Trophoblast cell (in vitro differentiated cells and primary cell): ENCODE measurements at places on chromosomes 3 and 15.
A peak's percentile ranks its signal among the peaks of the same experiment; 100 is the strongest.

- H3K27me3 ChIP-seq: no peaks in the 10 kb centered on the region
- no peak overlapping the region for H3K4me3 ChIP-seq
- H3K36me3 ChIP-seq: no peaks in the 10 kb centered on the region
Measured at GRCh38 chr15:65857718-65858402, 11.4 kb upstream of the RAB11A start.

DNA sequence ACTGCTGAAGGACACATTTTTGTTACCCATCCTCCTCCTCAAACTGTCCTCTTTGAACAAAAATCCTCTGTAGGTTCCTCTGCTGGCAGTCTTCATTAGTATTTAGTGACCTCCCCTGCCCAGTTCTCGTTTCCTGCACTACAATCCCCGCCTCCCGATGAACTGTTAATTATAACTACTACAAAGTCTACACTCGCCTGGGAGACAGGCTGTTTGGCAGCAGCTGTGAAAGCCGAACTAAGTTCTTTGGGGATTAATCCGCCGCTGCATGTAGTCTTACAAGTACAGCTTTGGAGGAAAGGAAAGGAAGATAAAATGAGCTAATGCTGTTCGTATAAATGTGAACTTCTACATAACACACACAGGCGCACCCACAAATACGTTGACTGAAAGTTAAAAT is 160.0 kb upstream of the WNT5A start:
- no peaks in the 10 kb centered on the region for H3K27me3 ChIP-seq
- H3K36me3 ChIP-seq: no peaks in the 10 kb centered on the region
- no peak for DNase-seq
- H3K4me1 ChIP-seq: no peaks in the 10 kb centered on the region

- H3K4me3 ChIP-seq: no peak overlapping the region
- DNase-seq: no peak
- no peaks in the 10 kb centered on the region for H3K4me1 ChIP-seq
- H3K36me3 ChIP-seq: no peaks in the 10 kb centered on the region
- no peak overlapping the region for H3K27ac ChIP-seq
- H3K27me3 ChIP-seq: no peaks in the 10 kb centered on the region
Measured at GRCh38 chr3:2599471-2599870, 500.8 kb downstream of the CNTN4 start.

DNA sequence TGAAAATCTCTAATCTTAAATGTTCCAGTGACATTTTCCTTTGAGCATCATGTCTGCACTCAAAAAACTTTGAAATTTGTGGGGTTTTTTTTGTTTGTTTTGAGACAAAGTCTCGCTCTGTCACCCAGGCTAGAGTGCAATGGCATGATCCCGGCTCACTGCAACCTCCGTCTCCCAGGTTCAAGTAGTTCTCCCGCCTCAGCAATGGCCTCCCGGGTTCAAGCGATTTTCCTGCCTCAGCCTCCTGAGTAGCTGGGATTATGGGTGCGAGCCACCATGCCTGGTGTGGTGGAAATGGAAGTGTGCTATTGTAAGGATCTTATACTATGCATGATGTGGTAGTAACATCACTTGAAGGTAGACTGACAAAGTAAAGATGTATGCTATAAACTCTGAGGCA is 42.5 kb downstream of the TKT start:
- no peak overlapping the region for H3K27ac ChIP-seq
- no peaks in the 10 kb centered on the region for H3K4me1 ChIP-seq
- no peak overlapping the region for H3K4me3 ChIP-seq
- no peaks in the 10 kb centered on the region for H3K27me3 ChIP-seq
- no peak for DNase-seq
- no peaks in the 10 kb centered on the region for H3K36me3 ChIP-seq

GRCh38 chr3:71931922-71932321 is 147.0 kb upstream of the PROK2 start:
- no peaks in the 10 kb centered on the region for H3K36me3 ChIP-seq
- no peak for DNase-seq
- H3K27ac ChIP-seq: no peak overlapping the region
- H3K4me3 ChIP-seq: no peak overlapping the region
- H3K4me1 ChIP-seq: no peaks in the 10 kb centered on the region

DNA sequence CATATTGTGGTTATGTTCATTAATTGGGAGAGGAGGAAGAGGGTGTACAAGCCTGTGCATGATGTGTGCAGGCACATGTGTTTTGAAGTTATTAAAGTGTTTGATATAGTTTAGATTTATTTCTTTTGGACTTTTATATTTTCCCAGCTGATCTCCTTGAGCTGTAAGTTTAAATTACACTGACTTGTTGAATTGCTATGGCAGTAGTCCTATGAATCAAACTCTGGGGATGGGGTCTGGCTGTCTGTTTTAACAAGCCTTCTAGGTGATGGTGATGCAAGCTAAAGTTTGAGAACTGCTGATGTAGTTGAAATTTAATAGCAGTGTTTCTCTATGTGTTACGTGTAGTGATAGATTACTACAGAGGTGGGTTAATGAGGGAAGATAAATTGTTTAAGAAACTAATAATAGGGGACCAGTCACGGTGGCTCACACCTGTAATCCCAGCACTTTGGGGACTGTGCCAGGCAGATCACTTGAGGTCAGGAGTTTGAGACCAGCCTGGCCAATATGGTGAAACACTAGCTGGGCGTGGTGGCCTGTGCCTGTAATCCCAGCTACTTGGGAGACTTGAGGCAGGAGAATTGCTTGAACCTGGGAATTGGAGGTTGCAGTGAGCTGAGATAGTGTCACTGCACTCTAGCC is 7.0 kb downstream of the ARIH1 start:
- DNase-seq: no peak
- peaks cover 4% of the 10 kb centered on the region for H3K4me1 ChIP-seq
- peaks cover 15% of the 10 kb centered on the region for H3K36me3 ChIP-seq
- H3K27ac ChIP-seq: no peak overlapping the region

DNA sequence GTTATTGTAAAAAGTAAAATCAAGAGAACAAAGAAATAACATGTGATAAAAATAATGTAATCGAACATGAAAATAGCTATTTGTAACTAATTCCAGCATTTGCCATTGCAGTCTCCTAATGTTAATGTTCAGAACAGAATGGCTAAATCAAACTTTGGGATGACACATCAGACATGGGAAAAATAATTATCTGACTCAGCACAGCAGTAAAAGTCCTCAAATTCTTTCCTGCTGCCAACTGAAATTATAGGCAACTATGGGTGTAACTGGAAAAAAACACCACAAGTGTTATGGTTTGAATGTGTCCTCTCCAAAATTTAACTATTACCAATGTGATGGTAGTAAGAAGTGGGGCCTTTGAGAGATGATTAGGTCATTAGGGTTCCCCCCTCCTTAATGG is 446.7 kb downstream of the C3orf38 start:
- no peaks in the 10 kb centered on the region for H3K36me3 ChIP-seq
- no peaks in the 10 kb centered on the region for H3K27me3 ChIP-seq
- H3K27ac ChIP-seq: no peak overlapping the region
- no peaks in the 10 kb centered on the region for H3K4me1 ChIP-seq
- no peak overlapping the region for H3K4me3 ChIP-seq

- H3K4me1 ChIP-seq: peaks cover 2% of the 10 kb centered on the region
- no peaks in the 10 kb centered on the region for H3K27me3 ChIP-seq
- DNase-seq: peak; percentile 38
- no peaks in the 10 kb centered on the region for H3K36me3 ChIP-seq
- no peak overlapping the region for H3K4me3 ChIP-seq
- peak overlapping the region; percentile 52 for H3K27ac ChIP-seq
Measured at GRCh38 chr3:190003681-190004123, 117.0 kb downstream of the P3H2 start.

GRCh38 chr3:123105201-123106189 is 38.7 kb downstream of the PDIA5 start:
- no peaks in the 10 kb centered on the region for H3K27me3 ChIP-seq
- H3K4me1 ChIP-seq: peaks cover 45% of the 10 kb centered on the region
- H3K36me3 ChIP-seq: peaks cover 46% of the 10 kb centered on the region
- no peak for DNase-seq

DNA sequence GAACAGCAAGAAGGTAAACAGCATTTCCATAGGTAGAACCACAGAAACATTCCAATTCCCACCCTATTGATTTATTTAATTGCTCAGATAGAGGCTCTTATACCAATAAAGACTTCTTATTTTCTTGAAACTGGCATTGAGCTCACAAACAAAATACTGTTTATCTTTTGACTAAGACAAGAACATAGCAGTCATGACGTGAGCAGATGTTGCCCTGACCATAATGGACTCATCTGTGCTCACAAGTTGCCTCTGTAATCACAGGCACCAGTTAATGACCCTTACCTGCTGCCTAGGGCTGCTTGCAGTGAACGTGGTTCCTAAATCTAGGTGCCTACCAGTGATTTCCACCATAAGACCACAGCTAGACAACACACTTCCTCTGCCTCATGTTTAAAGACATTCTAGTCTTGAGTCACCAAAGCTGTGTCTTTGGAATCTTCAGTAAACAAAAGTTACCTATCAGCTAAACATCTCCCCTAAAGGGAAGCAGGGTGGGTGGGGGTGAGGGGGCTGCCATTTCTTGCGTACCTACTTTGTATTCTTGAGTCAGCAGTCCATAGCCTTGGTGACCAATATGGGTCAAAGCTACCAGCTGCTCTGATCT is 2.1 kb downstream of the FYCO1 start:
- H3K27ac ChIP-seq: no peak overlapping the region
- H3K4me1 ChIP-seq: no peaks in the 10 kb centered on the region
- no peaks in the 10 kb centered on the region for H3K36me3 ChIP-seq
- DNase-seq: no peak
- H3K4me3 ChIP-seq: no peak overlapping the region
- no peaks in the 10 kb centered on the region for H3K27me3 ChIP-seq

GRCh38 chr3:39212665-39213064 is 20.3 kb upstream of the XIRP1 start:
- H3K27me3 ChIP-seq: no peaks in the 10 kb centered on the region
- peaks cover 11% of the 10 kb centered on the region for H3K4me1 ChIP-seq
- H3K27ac ChIP-seq: no peak overlapping the region
- no peak overlapping the region for H3K4me3 ChIP-seq

DNA sequence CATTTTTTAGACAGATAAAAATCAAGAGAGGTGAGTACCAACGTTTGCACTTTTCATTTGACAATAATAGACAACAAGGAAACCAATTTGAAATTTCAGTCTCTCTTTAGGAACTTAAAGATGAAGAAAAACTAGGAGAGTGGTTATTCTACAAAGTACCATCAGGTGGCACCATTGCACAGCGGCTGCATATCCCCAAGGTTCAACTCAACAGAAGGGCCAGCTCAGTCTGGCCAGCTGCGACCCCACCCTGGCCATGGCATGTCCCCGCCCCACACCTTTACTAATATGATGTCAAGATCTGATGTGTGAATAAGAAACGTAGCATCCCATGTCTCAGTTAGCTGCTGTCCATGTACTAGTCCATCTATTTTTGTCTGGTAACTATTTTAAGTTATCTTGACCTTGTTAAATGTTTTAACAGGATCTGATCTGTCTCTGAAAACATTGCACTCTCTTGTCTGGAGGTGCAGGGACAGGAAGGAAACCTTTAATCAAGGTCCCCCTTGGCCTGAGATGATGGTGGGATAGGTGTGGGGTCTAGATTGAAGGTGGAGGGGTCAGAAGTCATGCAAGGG is 35.5 kb upstream of the CGNL1 start:
- H3K27ac ChIP-seq: no peak overlapping the region
- no peak overlapping the region for H3K4me3 ChIP-seq
- DNase-seq: peak; percentile 81
- H3K27me3 ChIP-seq: no peaks in the 10 kb centered on the region
- peaks cover 2% of the 10 kb centered on the region for H3K4me1 ChIP-seq

DNA sequence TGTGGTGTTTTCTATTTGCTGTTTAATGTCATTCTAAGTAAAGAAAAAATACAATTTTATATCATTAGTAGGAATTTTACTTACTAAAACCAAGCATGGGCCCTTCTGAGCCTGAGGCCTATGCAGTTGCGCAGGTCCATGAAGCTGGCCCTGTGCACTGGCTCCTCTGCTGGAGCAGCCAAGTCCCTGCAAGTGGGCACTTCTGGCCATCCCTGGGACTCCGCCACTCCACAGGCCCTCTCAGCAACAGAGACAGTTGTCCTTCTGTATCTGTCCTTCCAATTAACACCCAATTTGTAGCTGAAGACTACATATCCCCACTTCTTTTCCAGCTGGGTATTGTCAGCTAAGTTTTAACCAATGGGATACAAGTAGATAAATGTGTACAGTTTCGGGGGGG is 49.9 kb upstream of the RYK start:
- no peak overlapping the region for H3K4me3 ChIP-seq
- H3K27me3 ChIP-seq: no peaks in the 10 kb centered on the region
- H3K27ac ChIP-seq: no peak overlapping the region
- H3K4me1 ChIP-seq: peaks cover 4% of the 10 kb centered on the region
- no peaks in the 10 kb centered on the region for H3K36me3 ChIP-seq
- no peak for DNase-seq

GRCh38 chr3:108152274-108152673 is 61.4 kb upstream of the CD47 start:
- no peak overlapping the region for H3K4me3 ChIP-seq
- H3K27ac ChIP-seq: no peak overlapping the region
- no peaks in the 10 kb centered on the region for H3K27me3 ChIP-seq
- DNase-seq: no peak

DNA sequence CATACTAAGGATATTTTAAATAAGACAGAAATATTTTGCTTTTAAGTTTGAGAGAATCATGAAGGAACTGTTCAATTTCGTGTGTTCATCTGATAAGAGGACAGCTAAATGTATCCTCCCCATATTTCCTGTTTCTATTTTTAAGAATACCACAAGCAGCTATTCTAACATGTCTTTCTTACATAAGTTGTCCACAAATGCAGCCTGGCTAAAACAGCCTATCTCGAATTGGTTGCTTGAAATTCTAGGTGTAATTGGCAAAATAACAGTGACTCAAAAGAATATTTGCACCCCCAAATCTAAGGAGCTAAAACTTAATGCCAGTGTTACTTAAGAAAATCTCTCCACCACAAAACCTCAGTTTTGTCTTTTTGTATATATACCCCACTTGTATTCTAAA is 35.0 kb downstream of the BTLA start:
- no peaks in the 10 kb centered on the region for H3K27me3 ChIP-seq
- H3K27ac ChIP-seq: no peak overlapping the region
- DNase-seq: no peak
- H3K4me3 ChIP-seq: no peak overlapping the region
- H3K4me1 ChIP-seq: no peaks in the 10 kb centered on the region

DNA sequence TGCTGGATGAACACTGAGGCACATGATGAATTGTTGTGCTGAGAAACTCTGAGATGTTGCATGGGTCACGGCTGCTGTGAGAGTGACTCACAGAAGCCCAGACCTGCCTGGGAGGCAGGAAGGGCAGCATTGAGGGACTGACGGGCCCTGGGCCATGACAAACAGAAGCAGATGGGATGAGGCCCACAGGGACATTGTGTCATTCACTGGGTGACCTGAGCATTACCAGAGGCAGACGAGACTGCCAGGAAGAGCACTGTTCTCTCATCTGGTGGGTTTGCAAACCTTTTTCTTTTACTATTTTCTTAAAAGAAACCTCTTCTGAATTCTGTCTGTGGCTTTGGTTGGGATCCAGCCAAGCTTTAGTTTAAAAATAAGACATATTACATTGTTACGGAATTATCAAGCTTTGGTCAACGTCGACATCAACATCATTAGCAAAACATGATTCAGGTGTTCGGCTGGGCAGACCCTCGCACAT is 67.8 kb downstream of the BDH1 start:
- H3K4me3 ChIP-seq: no peak overlapping the region
- H3K4me1 ChIP-seq: peaks cover 26% of the 10 kb centered on the region
- no peaks in the 10 kb centered on the region for H3K36me3 ChIP-seq
